Right forelimb (tissue), 1 donor: ENCODE measurements at places on chromosomes 2 and 18.

GRCh38 chr2:216399621-216400020, 12.7 kb upstream of the SMARCAL1 start:
- no peak for DNase-seq

DNA sequence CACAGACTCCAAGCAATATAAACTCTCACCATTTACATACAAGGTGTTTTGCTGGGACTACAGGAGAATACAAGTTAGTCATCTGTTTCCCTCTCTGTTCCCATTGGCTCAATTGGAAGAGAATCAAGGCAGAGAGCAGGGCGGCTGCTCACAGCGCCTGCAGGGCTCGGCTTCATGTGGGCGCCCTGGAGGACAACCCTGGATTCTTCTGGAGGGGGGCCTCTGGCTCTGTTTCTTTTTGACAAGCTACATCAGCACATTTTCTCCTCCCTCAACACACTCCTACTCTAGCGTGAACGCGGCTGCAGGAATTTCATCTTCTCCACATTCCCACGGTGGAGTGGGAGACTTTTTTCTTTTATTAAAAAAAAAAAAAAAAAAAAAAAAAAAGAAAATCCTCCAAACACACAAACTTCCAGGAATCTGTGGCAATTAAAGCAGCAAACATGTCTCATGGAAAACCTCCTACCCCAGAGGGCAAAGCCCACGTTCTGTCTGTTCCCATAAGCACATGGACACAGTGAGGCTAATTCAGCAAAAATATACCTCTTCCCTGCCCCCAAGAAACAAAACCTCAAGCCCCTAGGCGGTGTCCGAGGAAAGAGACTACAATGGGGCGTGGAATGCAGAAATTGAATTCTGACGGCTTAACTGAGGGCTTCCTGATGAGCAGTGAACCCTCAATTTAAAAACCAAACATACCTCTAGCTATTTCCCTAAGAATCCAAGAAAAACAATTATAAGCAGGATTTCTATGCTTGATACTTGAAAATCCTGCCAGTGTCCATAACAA, 50.6 kb downstream of the PARD6G start:
- no peak for DNase-seq

GRCh38 chr18:36481935-36482334, 184.4 kb downstream of the FHOD3 start:
- no peak for DNase-seq

DNA sequence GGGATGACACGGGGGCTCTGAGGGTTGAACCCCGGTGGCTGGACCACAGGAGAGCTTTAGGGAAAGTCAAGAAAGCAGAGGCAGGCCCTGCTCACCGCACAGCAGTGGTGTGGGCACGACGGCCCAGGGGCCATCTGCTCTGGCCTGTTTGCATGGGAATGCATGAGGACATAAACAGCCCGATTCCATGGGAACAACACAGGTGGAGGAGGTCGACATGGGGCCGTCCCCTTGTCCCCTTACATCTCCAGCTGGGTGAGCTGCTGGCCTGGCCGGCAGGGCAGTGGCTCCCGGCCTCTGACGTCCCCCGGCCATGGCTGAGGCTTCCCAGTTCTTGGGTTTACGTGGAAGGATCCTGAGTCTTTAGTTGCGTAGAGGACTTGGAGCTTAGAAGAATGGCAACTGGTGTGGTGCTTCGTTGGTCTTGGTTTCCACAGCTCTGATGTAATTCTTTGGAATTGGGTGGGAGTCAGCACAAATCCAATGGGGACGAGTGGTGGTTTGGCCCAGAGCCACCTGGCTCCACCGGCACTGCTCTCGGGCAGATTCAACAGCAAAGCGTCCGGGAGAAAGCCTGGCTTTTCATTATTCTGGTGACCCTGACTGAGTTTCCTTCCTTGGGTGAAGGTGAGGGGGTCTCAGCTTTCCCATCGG, 98.3 kb upstream of the HDAC4 start:
- DNase-seq: peak; percentile 61

DNA sequence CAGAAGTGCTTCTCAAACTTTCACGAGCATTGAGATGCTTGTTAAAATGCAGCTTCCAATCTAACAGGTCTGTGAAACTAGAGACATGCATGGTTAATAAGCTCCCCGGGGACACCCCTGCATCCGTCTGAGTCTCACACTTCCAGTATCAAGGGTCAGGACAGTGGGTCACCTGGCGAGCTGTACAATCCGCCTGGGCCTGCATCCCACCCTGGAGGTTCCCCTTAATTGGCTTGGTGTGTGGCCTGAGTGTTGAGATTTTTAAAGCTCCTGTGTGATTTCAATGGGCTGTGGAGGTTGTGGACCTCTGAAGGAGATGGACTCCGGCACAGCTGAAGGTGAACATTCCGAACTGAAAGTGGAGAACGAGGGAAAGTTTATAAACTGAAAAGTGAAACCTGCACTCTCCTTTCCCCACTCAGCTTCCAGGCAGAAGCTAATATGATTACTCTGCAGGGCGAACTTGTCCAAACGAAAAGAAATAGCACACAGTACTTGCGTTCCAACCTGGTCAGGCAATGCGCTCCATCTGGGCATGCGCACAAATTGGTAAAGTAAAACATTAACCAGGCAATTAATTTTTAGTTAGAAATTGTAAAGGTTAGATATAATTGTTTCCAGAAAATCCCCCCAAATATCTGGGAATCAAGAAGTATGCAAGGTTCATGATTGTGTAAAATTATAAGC, 191.7 kb upstream of the ALKAL2 start:
- no peak for DNase-seq
